ENCODE measurements at places on chromosomes 1 and 21. TPM values are rescaled to one million over a fixed set of nuclear protein-coding genes. Genes with fewer than 3 reads are reported as not detected.

Gene IQGAP3
- total RNA-seq: 3.6 TPM

Gene TMEM53
- total RNA-seq: 6.3 TPM

Gene SLAMF6
- not detected for total RNA-seq

Gene NUP210L
- 0.17 TPM for total RNA-seq

Gene KCNJ6
- not detected for total RNA-seq

Gene PTBP2
- total RNA-seq: 16.5 TPM
